ENCODE measurements at places on chromosomes 16 and 17.

GRCh38 chr16:57736419-57737351, 1.1 kb downstream of the KATNB1 start:
- DNase-seq = peak; percentile 19

- DNase-seq = no peak
Measured at GRCh38 chr17:57604771-57605674, 140.1 kb downstream of the CCDC182 start.

GRCh38 chr17:70286391-70286790, 117.1 kb downstream of the KCNJ2 start:
- no peak for DNase-seq

GRCh38 chr17:43892647-43892952, 14.7 kb downstream of the MPP2 start:
- no peak for DNase-seq

- DNase-seq = no peak
Measured at GRCh38 chr16:23131036-23131435, 18.2 kb downstream of the USP31 start.

- no peak for DNase-seq
Measured at GRCh38 chr17:37220607-37220953, 155.2 kb upstream of the C17orf78 start.

- DNase-seq = no peak
Measured at GRCh38 chr17:78544881-78545755, 32.1 kb downstream of the DNAH17 start.

GRCh38 chr16:73794994-73795393, 501.6 kb upstream of the PSMD7 start:
- no peak for DNase-seq

- no peak for DNase-seq
Measured at GRCh38 chr16:51231702-51232101, 80.6 kb upstream of the SALL1 start.
